ENCODE measurements at places on chromosomes 2 and 18. TPM values are rescaled to one million over a fixed set of nuclear protein-coding genes. Genes with fewer than 3 reads are reported as not detected.

Gene CPLX4
- total RNA-seq: not detected

Gene ALLC
- not detected for total RNA-seq

Gene MOCOS
- total RNA-seq: 5.6 TPM

Gene MAPRE3
- 31.4 TPM for total RNA-seq

Gene SERPINB12
- total RNA-seq: not detected

Gene MAP3K19
- not detected for total RNA-seq

Gene EFEMP1
- total RNA-seq: 22.2 TPM

Gene CD8B2
- 0.06 TPM for total RNA-seq

- no peak for DNase-seq
Measured at GRCh38 chr2:205574001-205574400, 108.3 kb upstream of the NRP2 start.

DNA sequence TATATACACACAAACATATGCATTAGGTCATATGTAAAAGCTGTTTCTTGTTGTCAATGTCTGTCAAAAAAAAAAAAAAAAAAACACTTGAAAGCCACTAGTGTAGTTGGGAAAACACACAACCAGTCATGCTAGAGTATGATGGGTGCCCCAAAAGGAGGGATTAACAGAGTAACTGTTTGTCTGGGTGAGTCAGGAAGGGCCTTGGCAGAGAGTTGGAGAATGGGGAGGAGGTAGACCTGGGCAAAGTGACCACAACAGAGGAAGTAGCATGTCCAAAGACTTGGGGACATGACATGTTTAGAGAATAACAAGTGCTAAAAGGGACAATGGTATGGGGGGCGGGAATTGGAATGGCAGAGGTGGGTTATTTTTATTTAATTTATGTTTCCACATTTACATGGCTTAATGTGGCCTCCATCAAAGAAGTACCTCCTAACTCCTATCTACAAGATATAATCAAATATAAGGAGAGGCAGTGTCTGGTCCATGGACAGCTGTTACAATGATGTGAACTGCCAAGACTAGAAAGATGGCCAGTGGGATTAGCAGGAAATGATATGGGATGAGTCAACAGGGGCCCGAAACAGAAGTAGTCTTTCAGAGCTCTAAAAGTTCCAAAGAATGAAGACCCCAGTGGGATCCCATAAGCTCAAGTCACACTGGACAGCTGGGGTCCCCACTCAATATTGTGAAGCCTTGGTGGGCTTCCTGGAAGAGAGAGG, 99.9 kb upstream of the ZFP36L2 start:
- no peak for DNase-seq

DNA sequence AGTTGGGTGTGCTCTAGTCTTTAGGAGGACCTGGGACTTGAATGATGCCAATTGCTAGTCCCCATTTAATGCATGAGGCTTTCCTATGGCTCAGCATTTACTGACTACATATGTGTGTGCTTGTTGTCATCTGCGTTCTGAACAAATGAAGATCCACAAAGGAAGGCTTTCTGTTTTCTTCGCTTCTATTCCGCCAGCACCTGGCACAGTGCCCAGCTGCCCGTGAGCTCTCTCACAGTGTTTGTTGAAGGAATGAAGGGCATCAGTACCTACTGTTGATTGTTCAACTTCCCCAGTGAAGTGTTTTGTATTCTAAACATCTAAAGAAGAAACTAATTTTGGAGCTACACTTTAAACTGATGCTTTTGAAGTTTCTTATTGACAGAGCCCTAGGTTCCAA, 122.4 kb upstream of the LINC00305 start:
- DNase-seq: no peak

DNA sequence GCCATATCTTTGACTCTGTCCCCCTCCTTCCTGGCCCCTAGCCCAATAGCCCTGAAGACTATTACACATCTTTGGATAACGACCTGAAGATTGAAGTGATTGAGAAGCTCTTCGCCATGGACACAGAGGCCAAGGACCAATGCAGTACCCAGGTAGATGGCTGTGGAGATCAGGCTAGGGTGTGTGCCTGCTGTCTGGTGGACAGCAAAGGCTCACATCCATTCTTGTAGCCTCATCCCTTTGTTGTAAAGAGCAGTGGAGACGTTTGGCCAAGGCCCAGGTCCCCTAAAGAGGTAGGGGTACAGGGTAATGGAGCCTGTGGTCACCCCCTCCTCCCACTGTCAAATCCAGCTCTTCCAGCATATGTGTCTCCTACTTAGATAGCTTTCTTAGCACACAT, 81.4 kb downstream of the EPAS1 start:
- no peak for DNase-seq

GRCh38 chr2:66438891-66439811, 4.2 kb downstream of the MEIS1 start:
- no peak for DNase-seq

- no peak for DNase-seq
Measured at GRCh38 chr2:147374423-147374811, 470.4 kb upstream of the ACVR2A start.

- DNase-seq: peak; percentile 29
Measured at GRCh38 chr18:23618862-23619387, 32.6 kb upstream of the NPC1 start.

- no peak for DNase-seq
Measured at GRCh38 chr2:136990316-136990715, 225.0 kb downstream of the THSD7B start.

DNA sequence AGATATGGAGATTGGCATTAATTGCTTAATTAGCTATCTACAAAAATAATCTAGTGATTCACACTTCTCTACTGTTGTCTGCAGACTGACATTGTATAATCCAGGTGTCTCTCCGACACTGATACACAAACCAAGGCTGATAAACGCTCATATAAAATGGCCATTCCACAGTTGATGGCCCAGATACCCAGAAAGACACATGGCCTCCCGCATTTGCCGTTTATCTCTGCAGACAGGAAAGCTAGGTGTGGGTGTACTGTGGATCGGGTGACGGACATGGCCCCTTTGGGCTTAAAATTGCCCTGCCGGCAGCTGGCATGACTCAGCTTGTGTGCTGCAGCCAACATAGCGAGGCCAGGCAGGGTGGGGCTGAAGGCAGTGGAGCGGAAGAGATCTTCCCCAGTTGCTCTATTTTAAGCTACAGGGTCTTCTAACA, 18.5 kb downstream of the PMAIP1 start:
- DNase-seq: peak; percentile 54

DNA sequence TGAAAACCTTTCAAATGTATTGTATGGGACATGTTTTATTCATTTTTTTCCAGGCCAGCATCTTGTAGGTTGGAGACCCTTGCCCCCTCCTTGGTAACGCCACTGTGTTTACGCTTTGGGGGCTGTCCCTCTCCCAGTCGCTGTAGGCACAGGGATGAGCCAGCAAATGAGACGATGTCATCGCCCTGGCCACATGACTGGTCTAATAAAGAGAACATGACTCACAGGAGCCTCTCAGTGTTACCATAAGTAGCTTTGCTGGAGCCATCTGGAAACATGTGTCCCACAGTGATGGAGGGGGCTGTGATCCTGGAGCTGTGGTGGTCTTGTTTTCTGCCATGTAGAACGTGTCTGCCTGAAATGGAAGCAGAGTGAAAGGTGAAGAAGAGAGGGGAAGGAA, 78.9 kb downstream of the CD8B2 start:
- no peak for DNase-seq

- DNase-seq: peak; percentile 9
Measured at GRCh38 chr2:15942711-15943345, 2.5 kb downstream of the MYCN start.

- DNase-seq: no peak
Measured at GRCh38 chr2:227214622-227215041, 50.2 kb downstream of the COL4A3 start.

GRCh38 chr2:161676902-161677496, 52.8 kb downstream of the SLC4A10 start:
- DNase-seq: no peak

DNA sequence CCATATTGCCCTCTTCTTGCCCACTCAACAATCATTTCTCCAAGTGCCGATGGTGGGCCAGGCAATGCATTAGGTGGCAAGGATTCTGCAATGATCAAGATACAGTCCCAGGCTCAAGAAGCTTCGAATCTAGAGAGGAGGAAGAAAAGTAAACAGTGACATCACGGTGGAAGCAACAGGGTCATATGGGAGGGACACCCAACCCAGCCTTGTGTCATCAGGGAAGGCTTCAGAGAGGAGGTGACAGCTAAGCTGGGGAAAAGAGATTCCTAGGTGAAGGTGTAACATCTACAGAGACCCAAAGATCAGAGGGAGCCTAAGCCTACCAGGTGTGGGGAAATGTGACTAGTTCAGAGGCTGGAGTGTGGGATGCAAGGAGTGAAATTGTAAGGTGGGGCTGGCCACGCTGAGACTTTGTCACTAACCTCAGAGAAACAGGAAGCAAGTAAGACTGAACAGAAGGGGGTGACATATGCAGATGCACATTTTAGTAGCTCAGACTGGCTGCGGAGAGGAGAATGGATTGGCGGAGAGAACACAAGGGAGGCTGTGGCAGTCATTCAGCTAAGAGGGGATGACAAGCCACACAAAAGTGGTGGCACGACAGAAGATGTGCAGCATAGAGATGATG, 104.9 kb downstream of the ANKRD44 start:
- no peak for DNase-seq

GRCh38 chr18:647304-647703, 10.1 kb upstream of the TYMS start:
- no peak for DNase-seq

- no peak for DNase-seq
Measured at GRCh38 chr2:3147651-3148530, 229.7 kb downstream of the EIPR1 start.

GRCh38 chr18:11976315-11977152, 4.8 kb upstream of the IMPA2 start:
- DNase-seq: no peak

DNA sequence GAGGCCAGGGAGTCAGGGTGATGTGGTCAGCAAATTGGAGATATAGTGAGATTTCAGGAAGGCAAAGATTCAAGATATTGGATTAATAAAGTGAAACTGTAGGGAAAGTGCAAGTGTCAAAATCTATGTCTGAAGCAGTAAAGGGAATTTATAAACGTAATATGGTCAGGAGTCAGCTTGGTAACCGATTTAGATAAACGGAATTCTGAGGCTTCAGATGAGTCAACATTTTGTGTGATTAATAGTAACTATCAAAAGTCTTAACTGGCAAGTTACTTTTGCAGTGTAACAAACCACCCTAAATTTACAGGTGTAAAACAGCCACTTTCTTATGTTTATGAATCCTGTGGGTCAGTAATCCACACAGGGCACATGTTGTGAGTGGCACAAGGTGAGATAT, 10.9 kb downstream of the MTX2 start:
- DNase-seq: no peak

DNA sequence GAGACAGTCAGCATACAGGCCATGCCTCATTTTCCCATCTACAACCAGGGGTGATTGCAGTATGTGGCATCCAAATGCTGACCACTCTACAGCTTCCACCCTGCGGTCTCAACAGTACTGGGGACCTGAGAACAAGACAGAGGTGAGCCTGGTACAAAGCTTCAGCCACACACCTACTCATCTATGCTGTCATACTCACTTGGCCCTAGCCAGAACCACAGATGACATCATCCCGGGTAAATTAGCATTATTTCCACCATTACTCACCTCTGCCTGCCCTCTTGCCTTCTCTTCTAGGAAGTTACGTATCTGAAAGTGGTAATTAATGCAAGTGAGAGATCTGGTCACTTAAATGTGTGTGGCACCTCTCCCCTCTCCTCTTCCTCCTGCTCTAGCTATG, 208.2 kb upstream of the ARL4C start:
- no peak for DNase-seq

DNA sequence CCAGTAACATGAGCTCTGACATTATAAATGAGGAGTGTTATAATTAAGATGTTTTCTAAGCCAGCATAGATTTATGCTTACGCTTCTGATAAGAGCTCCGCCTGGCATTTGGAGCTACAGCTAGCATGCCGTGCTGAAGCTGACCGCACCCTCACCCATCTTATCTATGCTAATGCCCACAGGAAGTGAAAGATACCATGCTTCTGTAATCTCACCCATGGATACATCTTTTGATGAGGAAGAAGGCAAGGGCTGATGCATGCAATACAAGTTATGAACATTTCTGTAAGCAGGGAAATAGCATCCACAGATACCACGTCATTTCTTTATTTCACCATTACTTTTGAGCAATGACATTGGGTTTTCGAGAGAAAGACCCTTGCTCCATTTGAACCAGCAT, 82.3 kb downstream of the ARL4C start:
- DNase-seq: no peak

DNA sequence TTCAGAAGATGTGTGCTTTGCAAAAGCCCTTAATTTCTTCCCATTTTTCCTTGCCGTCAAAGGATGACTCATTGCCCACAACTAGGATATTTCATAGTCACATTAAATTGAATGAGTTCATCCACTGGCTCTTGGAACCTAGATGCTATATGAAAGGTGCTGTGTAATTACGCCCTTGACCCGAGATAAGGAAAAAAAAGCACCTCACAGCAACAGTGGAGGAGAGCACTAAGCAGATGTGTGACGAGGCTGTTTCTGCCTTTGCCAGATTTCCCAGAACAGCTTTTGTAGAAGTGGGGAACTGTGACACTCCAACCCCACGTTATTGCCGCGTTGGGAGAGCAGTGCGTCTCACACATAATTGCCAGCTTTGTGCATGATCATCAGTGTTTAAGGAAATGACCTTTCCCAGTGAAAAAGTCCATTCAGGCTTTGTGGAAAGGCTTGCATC, 33.3 kb upstream of the TMEM87B start:
- DNase-seq: no peak

DNA sequence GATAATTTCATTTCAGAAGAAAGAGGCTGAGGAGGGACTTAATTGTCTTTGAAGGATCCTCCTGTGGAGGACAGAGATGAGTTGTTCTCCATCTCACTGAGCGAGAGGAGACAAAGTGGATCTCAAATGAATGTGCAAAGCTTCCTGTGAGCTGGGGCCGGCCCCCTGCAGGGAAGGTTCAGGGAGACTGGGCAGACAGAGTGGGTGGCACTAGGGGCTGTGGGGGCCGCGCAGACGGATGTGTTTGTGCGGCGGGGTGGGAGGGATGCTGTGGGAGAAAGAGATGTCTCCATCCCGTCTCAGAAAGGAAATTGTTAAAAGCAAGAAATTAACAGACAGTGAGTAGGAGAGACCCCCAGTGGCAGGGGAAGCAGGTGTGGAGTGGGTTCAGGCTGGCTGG, 29.1 kb downstream of the KLHL29 start:
- no peak for DNase-seq

DNA sequence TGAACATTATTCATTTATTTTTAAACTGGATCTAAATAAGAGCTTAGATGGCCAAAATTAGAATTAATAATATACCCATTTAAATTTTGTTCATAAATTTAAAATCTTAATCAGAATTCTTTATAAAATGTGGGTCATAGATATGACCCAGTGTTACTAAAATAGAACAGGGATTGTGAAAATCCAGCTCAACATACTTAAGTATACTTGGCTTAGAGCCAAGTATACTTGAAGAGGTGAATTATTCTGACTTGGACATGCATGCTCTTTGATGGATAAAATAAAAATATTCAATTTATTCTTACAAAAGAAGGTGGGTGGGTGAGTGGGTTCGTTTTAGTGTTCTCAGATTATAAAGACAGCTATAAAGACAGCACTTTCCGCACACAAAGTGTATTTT, 70.7 kb downstream of the SPOPL start:
- DNase-seq: no peak

Data from left colon (tissue), 2 donors.